Stimulated activated CD8-positive, alpha-beta memory T cell treated with anti-CD3 and anti-CD28 coated beads, Interleukin-15, amount 100 ng/mL, for 4 hours (primary cell): ENCODE measurements at places on chromosomes 3 and 15.

GRCh38 chr3:111541911-111542483 is at the start of gene CD96:
Gene CD96, plus strand, starts transcription at chr3:111542197. Its CDS starts 52 bp downstream, at chr3:111542249.
- DNase-seq = peak; percentile 63

GRCh38 chr3:128623762-128624176 is 26.8 kb downstream of the RPN1 start:
- no peak for DNase-seq

- DNase-seq = no peak
Observed at GRCh38 chr15:51183076-51183475, 88.4 kb upstream of the TNFAIP8L3 start.

- DNase-seq = no peak
Observed at GRCh38 chr3:129758785-129759320, 134.7 kb downstream of the TMCC1 start.

- no peak for DNase-seq
Observed at GRCh38 chr3:192727032-192727847, at the start of gene FGF12. Gene FGF12, minus strand, starts transcription at chr3:192727541.

DNA sequence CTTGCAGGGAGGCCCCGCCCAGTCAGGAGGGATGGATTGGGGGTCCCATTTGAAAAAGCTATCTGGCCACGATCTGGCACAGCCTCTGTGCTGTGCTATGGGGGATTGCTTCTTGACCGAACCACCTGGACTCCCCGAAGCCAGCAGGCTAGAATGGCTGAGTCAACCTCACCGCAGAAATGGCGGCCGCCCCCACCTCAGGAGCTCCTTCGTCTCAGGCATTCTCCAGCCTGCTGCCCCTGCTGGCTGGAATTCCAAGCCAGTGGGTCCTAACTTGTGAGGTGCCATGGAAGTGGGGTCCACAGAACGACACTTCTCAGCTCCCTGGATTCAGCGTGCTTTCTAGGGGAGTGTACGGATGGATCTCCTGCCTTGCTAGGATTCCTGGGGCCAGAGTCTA is 180.5 kb upstream of the TRIM42 start:
- DNase-seq = no peak

GRCh38 chr15:26901041-26901440 is 34.2 kb downstream of the GABRA5 start:
- no peak for DNase-seq

DNA sequence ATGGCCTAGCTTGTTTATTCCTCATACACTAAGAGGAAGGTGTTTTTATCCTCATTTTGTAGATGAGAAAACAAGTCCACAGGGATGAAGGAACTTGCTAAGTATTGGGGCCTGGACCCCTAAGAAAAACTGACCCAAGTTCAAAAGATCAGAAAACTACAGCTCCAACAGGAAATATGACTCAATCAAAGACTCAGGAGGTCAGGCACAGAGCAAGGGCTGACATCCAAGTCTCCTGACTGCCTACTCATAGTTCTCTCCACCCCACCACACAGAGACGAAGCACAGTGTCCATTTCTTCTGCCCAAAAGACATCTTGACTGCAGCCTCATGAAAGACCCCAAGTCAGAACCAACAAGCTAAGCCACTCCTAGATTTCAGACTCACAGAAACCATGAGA is 26.9 kb upstream of the TPM1 start:
- DNase-seq = no peak
